ENCODE measurements at places on chromosomes 4 and X.
A peak's percentile ranks its signal among the peaks of the same experiment; 100 is the strongest.

DNA sequence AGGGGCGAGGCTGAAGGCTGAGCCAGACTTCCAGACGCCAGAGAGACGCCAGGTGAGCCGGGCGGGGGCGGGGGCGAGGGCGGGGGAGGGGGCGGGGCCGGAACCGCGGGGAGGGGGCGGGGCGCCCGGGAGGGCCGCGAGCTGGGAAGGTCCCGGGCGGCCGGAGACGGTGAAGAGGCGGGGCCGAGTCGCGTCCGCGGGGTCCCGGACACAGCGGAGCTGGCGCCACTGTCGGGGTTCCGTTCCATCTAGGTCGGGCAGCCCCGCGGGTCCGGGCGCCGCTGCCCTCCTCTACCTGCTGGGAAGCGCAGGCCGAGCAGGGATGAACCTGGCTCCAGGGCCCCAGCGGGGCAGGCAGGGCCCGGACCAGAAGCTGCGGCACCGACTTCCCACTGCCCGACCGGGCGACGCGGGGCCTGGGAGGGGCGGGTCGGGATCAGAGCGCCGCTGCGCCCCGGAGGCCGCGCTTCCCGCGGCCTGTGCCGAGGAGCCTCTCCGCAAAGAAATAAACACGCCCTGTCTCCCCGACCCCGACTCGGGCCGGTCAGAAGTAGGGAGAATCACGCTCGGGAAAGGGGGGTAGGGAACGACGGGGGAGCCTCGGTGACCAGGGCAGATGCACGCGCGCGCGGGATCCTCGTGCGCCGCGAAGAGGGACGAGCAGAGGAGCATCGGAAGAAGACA is 10.6 kb downstream of the HMX1 start:
- DNase-seq, result no peak

DNA sequence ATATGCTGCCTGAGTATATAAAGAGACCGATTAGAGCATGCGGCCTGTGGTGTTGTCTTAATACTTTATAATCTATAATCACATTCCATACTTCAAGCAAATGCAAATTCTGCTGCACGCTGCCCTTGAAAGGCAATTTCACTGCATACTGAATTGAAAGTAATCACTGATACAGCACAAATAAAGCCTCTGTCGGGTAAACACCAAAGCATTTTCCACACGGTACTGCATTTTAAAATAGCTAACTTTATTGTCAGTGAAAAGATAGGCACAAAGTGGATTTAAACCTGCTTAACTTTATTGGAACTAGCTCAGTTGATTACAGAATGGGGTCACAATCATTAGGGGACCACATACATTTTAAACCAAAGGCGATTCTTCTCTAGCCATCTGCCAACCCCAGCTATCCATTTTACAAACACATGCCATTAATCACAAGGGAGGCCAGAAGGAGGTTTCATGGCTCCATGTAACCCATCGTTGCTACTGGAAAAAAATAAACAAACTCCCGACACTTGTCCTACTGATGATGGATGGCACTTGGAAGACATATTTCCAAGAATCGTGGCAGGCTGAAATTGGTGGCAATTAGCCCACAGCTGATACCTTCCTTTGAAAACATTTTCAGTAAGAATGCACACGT is 65.9 kb downstream of the AMOT start:
- DNase-seq, result no peak

- DNase-seq, result no peak
Measured at GRCh38 chr4:26905172-26905571, 44.5 kb downstream of the STIM2 start.

GRCh38 chrX:72304877-72305276 is 837 bp downstream of the CITED1 start:
- DNase-seq, result peak; percentile 17

GRCh38 chr4:72564184-72564583 is 4.8 kb downstream of the ADAMTS3 start:
- no peak for DNase-seq

GRCh38 chrX:150167482-150168324 is 195.4 kb upstream of the MAMLD1 start:
- no peak for DNase-seq

DNA sequence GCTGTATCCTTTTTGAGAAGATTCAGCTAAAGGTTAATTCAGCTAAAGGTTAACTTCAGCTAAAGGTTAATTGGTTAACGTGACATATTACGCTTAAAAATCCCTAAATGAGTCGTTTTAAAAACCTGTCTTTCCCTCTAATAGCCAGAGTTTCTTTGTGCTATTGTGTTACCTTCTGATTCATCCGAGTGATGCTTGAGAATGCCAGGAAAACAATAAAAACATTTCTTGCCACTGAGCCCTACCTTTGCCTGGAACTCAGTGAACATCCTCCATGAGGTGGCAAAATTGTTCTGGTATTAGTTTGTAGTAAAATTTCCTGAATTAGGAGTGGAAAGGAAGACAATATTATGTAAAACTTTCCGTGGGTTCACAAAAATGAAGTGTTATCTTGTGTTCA is 13.7 kb upstream of the TMPRSS11E start:
- no peak for DNase-seq

DNA sequence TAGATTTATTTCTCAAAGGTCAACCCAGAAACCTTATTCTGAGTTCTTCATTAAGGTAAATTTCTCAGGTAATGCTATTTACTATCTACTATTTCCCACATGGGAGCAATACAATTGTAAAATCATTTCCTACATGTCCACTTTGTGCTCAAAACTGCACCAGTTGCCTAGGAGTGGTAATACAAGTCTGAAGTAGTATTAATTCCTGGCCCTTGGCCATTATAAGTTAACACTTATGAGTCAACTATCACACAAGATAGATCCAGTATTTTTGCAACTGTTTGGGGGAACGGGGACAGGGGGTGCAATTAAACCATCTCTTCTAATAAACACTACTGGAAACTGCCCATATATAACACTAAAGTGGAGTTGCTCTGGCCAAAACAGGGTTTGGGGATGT is 48.9 kb downstream of the ACSL4 start:
- DNase-seq, result no peak

DNA sequence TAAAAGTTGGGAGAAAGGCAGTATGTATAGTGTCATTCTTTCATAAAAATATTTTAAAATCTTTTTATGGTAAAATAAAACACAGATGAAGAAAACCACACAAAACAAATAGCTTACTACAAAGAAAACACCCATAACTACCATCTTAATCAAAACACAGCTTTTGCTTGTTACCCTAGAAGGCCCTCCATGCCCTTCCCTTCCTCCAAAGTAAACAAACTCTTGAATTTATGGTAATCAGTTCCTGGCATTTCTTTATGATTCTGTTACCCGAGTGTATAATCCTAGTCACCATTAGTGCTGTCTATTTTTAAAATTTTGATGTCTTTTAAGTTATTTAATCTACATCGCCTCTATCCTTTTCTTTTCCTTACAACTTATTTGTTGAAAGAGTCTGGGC is 170.9 kb downstream of the APBB2 start:
- no peak for DNase-seq

DNA sequence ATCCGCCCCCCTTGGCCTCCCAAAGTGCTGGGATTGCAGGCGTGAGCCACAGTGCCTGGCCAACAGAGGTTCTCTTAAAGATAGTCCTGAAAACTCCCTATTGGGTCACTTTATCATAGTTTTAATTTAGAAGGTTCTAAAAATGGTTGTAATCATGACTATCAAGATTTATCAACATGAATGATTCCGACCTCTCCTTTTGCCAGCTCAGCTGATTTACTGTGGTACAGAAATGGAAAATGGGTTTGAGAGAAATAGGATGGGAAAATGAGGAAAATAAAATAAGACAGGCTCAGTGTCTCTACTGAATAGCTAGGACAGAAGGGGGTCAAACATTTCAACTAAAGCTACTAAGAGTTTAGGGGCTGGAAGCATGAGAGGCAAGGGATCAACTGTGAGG is 28.2 kb upstream of the UGDH start:
- no peak for DNase-seq

- DNase-seq, result no peak
Measured at GRCh38 chr4:140085062-140085622, 68.8 kb downstream of the MAML3 start.

DNA sequence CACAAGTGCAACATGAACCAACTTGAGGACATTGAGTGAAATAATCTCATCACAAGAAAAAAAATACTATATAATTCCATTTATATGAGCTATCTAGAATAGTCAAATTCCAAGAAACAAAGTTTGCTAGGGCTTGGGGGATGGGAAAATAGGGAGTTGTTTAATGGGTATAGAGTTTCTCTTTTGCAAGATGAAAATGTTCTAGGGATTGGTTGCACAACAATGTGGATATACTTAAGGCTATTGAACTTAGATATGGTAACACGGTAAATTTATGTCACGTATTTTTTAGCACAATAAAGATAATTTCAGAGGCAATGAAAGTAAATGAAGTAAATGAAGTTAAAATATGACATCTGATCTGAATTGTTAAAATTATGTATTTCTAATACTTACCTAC is 7.9 kb downstream of the MFSD8 start:
- DNase-seq, result no peak

GRCh38 chrX:98646351-98646750 is 1762.6 kb downstream of the RPA4 start:
- DNase-seq, result no peak

DNA sequence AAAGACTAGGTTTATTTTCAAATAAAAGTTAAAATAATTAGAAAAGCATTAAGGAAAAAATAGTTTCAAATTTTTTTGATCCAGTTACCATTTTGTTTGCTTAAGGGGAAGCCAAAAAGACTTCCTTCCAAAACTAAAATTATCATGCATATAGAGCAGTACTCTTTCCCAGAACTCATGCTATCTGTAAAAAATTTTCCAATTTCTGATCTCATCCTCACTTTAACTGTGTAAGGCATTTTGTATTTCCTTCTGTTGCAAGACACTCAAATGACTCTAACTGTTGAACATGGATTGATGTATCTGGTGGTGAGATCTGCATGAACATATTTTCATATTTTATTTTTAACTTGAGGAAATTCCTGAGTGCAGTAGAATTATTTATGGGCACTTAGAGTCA is 150.1 kb downstream of the ADAM29 start:
- DNase-seq, result no peak

GRCh38 chr4:174397366-174398155 is 113.8 kb downstream of the CEP44 start:
- DNase-seq, result no peak

GRCh38 chrX:150844016-150844415 is 54.5 kb downstream of the CD99L2 start:
- no peak for DNase-seq

GRCh38 chr4:7395645-7396044 is 39.1 kb downstream of the PSAPL1 start:
- DNase-seq, result no peak

GRCh38 chr4:604131-604530 is 21.2 kb upstream of the PDE6B start:
- no peak for DNase-seq

DNA sequence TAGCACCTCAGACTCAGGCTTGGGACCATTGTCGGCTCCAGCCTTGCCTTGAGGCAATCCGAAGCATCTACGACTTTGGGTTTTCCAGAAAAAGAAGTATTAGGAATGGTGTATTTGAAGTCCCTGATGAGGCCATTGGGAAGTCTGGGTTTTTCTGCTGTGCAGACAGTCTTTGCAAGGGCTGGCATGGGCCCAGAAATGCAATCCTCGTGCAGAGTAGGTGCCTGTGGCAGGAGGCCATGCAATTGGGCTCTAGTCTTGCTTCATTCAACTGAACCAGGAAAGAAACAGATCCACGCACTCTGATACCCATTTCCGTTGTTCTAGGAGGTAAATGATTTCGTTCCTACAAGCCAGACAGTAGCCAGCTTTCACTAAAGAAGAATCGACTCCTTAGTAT is 12.4 kb downstream of the ZFP92 start:
- no peak for DNase-seq

- peak; percentile 82 for DNase-seq
Measured at GRCh38 chr4:80184053-80184824, 13.1 kb upstream of the PRDM8 start.

DNA sequence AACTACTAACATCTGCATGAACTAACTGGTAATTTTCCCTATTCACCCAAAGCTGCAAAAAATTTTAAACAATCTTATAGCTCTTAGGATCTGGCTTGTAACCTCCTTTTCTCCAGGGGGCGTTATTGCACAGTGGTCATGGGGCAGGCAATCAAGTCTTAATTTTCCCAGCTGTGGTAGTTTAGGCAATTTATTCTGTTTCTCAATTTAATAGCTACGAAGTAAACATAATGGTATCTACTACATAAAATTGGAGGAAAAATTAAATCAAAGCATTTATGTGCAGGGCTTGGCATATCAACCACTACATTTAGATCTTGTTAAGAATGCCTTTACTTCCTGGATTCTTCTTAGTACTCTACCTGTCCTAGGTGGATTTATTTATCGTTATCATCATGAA is 137.4 kb upstream of the GUCY1A1 start:
- DNase-seq, result no peak

DNA sequence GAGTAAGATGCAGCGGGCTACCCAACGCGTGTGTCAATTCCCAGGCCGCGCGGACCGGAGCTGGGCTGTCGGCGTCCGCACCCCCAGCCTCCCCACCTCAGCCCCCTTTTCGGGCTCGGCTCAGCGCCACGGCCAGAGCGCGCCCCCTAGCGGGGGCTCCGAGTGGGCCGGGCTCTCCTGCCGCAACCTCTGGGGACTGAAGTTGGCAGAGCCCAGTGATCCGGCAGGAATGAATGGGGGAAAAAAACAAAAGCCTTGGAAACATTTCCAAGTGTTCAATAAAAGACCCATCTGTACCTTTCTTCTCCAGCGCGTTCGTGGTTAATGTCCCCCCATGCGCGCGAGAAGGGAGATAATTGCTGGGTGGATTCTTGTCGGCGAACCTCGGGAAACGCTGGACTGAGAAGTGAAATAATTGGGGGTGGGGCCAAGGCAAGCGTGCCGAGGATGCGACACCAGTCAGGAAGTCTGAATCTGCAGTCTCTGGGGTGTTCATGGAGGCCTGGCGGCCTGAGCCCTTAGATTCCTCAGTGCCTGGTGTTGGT is 5.2 kb upstream of the ARX start:
- DNase-seq, result no peak

GRCh38 chrX:56572975-56573374 is 9.5 kb downstream of the UBQLN2 start:
- DNase-seq, result no peak

GRCh38 chr4:165328101-165328425 is 594 bp downstream of the MSMO1 start:
- no peak for DNase-seq

- no peak for DNase-seq
Measured at GRCh38 chr4:109574931-109575804, 15.1 kb downstream of the MCUB start.

DNA sequence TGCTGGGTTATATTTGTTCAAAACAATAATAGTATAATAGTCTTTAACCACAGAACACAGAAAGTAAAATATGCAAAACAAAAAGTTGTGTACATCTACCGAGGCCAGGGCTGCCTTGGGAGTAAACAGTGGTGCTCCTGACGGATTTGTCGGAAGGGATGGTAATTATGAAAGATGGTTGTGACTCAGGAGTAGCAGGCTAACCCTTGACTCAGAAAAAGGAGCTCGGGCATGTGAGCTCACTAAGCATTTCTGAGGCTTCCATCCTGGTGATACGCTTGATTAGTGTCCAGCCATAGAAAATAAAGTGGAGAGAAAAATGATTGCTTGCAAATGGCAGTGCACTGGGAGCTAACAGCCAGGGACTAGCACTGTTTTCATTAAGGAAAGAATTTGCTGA is 53.2 kb upstream of the SPANXB1 start:
- no peak for DNase-seq
